ENCODE measurements at places on chromosomes 7 and 10.

DNA sequence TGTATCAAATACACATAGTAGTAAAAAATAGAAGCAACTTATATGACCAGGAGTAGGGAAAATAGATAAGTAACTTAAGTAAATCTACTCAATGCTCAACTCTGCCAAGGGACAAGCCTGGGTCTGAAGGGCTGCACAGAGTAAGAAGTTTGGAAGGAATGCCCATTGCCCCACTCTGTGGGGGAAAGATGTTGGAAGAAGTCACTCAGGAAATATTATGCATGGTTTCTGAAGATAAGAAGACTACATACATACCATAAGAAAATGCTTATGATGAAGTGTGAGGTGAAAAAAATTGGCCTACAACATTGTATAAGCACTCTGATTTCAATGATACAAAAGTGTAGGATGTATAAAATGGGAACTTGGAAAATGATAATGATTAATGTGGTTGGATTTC lies 54.0 kb downstream of the LAMB4 start:
- DNase-seq: no peak

DNA sequence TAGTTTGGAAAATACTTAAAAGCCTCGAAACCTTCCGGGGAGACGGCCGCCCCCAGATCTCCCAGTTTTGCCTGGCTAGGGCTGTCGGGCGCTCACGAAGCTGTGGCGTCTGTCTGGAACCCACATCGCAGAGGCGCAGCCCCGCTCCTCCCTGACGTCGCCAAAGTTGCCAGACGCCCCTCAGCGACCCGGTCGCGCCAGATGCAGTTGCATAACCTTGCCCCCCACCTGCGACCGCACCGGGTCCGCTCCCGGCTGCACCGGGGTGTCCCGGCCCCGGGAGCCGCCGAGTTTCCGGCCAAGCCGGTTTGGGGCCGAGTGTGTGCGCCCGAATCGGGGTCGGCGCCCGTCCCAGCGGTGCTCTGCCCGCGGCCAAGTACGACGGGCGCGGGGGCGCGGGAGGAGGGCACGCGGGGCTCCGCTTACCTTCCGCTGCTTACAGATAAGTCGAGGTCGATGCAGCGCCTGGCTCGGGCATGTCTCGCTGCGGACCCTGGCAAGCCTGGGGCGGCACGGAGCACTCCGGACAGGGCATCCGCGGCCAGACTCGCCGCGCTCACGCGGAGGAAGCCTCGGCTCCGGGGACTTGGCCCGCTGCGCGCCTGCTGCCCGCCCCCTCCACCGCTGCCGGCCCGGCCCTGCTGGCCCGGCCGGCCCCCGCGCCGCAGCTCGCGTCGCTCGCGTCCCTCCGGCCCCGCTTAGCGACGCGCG lies 665 bp downstream of the INSYN2A start:
- peak; percentile 13 for DNase-seq

- no peak for DNase-seq
Measured at GRCh38 chr7:8205031-8205387, 57.0 kb downstream of the ICA1 start.

DNA sequence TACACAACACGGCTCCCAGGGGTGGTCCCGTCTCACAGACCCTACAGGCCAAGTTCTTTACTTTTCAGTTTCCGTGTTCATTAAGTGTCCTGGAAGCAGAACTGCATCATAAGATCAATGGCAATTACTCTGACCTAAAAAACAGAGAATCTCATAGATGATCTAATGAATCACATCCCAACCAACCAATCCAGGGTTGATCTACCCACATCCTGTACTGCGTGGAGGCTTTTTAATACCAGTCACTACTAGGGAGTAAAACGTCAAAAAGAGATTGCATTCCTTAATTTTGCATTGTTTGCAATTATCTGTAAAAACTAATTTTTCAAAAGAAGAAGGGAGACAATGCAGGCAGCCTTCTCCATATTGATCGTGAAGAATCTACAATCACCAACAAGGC lies 72.6 kb downstream of the PARD3 start:
- DNase-seq: no peak

GRCh38 chr7:132463922-132464321 lies 112.3 kb downstream of the PLXNA4 start:
- no peak for DNase-seq

GRCh38 chr7:138954545-138955475 lies 26.4 kb downstream of the KIAA1549 start:
- DNase-seq: no peak

- DNase-seq: peak; percentile 23
Measured at GRCh38 chr10:21172930-21173801, 276.1 kb upstream of the NEBL start.

- DNase-seq: no peak
Measured at GRCh38 chr10:119243967-119244366, 36.6 kb downstream of the GRK5 start.

DNA sequence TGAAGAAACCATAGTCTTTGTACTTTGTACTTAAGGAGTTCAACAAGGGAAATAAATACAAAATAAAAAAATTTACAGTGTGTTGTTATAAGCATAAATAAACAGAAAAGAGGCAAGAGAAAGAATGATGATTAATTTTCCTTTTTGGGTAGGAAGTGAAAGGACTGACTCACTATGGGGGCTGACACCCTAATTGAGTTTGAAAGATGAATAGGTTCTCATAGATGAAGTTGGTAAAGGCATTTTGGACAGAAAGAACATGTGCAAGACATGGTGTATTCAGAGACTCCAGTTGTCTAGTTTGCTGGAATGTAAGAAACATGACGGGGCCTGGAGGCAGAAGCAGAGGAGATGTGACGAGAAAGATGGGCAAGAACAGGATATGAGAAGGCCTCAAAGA lies 83.7 kb downstream of the VPS50 start:
- no peak for DNase-seq

DNA sequence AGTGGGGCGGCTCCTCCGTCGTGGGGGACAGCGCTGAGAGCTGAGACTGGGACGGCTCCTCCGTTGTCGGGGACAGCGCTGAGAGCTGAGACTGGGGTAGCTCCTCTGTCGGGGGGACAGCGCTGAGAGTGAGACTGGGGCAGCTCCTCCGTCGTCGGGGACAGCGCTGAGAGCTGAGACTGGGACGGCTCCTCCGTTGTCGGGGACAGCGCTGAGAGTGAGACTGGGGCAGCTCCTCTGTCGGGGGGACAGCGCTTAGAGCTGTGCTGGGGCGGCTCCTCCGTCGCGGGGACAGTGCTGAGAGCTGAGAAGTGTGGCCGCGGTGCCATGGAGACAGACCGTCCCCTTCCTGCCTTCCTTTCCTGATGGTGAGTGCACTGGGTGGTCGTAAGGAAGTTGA lies 136.4 kb downstream of the DYNC2I1 start:
- DNase-seq: no peak

GRCh38 chr7:156640949-156641485 lies 443 bp downstream of the RNF32 start:
- DNase-seq: peak; percentile 78

- DNase-seq: no peak
Measured at GRCh38 chr7:26655781-26656180, 208.6 kb downstream of the SKAP2 start.

DNA sequence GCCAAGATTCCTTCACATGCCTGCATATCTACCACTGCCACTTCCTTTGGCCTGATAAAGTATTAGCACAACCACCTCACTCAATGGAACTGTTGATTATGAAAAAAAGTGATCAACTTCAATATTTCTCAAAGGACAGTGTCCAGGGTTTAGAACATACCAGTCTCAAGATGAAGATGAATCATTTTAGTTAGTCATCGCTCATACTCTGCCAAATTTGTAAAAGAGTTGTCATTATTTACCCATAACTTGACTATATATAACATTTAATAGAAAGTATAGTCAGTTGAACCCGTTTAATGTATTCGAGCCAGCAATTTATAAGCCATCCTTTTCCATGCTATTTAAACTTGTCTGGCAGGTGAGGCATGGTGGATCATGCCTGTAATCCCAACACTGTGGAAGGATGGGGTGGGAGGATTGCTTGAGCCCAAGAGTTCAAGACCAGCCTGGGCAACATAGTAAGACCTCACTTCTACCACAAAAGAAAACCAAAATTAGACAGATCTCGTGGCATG lies 33.2 kb downstream of the SPAM1 start:
- DNase-seq: peak; percentile 68

- no peak for DNase-seq
Measured at GRCh38 chr10:99761365-99761764, 21.1 kb upstream of the ABCC2 start.

DNA sequence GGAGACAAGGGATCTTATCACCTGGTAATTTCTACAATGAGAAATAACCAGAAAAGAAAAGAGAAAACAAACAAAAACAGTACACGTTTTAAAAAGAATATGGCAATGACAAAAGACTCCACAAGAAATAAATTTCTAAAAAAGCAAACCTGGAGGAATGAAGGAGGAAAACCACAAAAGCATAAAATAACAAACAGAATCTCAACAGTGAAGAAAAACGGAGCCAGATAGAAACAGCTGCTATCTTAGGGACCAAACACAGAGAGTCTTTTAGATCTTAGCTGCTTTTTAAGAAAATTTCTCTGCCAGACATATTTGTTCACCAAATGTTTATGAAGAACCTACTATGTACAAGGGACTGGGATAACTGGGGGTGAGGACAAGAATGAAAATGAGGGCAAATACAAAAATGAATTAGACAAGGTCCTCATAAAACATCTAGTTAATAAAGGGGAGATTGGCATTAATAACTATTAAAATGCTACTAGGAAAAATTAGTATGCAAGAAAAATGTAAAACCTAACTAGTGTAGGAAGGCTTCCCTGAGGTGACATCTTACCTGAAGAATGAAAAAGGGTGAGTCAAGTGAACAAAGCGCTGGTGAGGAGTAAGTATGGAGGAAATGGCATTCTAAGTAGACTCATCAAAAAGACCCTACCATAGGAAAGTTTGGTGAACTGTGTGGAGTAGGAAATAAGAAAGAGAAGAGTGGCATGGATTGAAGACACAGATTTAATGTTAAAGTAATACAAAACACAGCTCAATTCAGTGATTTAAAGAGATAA lies 34.3 kb downstream of the WASL start:
- peak; percentile 47 for DNase-seq

- DNase-seq: no peak
Measured at GRCh38 chr10:96306516-96306915, 2.3 kb downstream of the DNTT start.

DNA sequence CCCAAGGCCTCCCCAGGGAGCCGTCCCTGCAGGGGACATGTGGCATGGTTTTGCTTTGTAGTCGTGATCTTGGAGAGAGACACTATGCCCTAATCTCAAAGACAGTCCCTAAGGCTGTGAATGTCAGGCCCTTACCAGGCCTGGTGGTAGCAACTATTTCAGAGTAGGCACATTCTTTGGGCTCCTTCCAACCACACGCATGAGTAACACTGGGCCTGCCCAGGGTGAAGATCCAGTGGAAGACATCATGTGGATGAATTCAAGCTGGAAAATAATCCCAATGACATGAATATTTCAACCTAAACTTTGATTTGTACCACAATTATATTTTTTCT lies 39.5 kb upstream of the INSIG1 start:
- peak; percentile 52 for DNase-seq

DNA sequence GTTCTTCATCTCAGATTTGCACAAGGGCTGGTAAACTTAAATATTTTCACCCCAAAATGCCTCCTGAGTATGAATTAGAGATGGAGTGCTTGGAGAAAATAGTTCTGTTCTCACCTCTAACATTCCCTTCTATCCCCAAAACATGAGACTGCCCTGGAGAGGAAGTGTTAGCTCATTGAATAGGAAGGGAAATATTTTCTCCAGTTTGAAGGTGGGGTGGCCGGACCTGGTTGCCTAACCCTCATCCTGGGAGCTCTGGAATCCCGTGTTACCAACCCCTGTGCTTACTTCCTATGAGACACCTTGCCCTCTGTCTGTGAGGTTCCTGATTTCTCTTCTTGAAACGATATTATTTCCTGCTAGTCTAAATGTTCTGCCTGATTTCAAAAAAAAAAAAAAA lies 779 bp downstream of the IFIT2 start:
- DNase-seq: peak; percentile 51

DNA sequence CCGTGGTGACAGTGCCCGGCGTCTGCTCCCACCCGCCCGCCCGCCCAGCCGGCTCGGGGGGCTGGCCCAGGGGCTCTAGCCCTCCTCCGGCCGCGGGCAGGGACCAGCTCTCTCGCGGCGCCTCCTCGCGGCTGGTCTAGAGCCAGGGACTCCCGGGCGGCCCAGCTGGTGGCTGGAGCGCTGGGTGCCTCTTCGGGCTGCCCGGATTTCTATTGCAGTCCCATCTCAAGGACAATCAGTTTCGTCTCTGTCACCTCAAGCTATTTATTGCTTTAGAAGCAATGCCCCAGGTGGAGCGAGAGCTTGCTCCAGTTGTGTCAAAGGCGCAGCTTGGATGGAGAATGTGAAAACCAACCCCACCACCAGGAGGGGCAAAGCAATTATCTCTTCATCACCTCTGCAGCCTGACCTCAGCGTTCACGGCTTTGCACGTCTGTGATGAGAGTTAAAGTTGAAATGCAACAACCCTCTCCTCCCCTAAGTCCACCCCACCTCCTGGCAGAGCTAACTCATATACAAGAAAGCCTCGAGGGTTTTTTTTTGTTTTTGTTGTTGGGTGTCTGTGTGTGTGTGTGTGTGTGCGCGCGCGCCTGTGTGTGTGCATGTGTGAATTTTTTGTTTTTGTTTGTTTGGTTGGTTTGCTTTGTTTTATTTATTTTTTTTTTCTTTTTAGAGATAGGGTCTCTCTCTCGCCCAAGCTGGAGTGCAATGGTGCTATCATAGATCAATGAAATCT lies at the start of gene ITGA8:
Gene ITGA8, minus strand, starts transcription at position 24 of the 736 bp plus-strand sequence. CDS start 151 bp downstream, outside the sequence.
- DNase-seq: no peak

- DNase-seq: peak; percentile 90
Measured at GRCh38 chr7:101121991-101122932, 4.6 kb upstream of the SERPINE1 start.

- no peak for DNase-seq
Measured at GRCh38 chr10:44470784-44471183, 85.9 kb upstream of the CXCL12 start.

DNA sequence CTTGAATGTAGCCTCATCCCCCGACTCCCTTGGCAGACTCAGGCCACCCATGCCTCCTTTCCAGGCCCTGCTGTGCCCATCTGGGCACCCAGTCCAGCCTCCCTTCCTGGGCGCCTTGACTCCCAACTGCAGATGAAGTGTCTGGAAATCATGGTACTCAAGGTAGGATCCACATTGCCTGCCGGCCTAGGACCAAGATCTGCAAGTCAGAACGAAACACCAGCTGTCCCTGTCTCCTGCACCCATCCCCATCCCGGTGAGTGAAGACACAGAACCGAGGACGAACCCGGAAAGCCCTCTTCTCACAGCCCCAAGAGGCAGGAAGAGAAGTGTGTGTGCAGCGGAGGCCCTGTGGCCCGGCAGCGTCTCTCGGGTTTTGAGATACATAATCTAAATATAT lies 205.1 kb downstream of the EMX2 start:
- no peak for DNase-seq

All from epithelial cell of esophagus (primary cell).